ENCODE measurements at places on chromosomes 16 and 17.
A peak's percentile ranks its signal among the peaks of the same experiment; 100 is the strongest.

GRCh38 chr17:29005936-29006511, at the start of gene SEZ6:
Gene SEZ6, minus strand, starts transcription at chr17:29006033. Its CDS starts 164 bp downstream, at chr17:29005869.
- no peak for DNase-seq

DNA sequence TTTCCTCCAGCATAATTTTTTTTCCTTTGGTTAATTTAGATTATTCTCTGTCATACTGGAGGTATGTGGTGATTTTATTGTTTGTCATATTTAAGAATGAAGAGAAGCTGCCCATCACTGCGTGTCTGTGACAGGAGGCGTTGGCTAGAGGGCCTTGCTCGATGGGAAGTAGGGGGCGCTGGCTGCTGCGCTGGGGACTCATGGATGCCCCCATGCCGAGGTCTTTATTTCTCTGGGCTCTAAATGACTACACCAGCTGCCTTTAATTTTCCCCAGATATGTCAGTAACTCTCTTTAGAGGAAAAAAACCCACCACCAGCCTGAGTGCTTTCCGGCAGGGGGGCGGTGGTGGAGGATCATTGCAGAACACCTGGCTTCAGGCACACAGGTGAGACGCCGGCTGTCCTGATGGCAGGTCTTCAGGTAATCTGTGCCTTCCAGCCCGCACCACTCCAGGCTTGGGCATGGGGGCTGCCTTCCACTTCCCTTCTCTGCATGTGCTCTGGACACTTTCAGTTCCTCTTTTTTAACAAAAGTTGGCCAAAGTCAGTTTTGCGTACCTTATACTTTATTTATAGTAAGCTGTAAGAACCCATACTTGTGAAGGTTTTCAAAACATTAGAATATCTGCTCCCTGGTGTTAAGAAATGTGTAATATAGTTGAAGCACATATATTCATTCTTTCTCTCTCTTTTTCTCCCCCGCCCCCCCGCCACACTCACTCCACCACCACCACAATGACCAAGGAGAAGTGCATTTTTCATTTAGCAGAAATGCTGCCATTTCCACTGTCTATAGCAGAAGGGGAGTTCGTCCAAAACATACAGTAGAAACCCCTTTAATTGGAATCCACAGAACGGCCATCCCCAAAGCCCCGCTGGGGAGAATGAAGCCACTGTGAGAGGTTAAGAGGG, 192.7 kb downstream of the RPTOR start:
- DNase-seq: no peak

DNA sequence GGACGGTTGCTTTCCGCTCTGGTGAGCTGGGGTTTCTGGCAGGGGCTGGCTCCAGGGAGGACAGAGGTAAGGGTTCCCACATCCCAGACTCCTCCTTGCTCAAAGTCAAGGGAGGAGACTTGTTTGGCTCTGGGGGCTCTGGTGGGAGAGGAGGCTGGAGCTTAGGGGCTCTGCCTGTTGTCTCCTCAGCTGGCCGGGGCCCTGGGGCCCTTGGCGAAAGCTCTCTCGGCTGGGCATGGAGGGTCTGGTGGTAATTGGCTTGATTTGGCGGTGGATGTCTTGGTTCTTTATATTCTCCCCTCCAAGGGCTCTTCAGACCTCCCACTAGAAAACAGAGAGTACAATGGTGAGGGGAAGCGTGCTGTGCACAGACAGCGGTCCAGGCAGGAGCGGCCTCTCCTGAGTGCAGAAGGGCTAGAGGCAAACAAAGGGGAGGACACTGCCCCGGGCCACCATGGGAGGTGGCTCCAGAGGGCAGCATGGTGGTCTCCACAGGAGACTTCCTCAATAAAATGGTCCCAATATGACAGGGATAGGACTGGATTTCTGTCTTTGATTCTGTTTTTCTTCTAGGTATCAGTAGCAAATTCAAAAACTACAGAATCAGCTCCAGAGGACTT, 5.7 kb upstream of the SPATA32 start:
- no peak for DNase-seq

DNA sequence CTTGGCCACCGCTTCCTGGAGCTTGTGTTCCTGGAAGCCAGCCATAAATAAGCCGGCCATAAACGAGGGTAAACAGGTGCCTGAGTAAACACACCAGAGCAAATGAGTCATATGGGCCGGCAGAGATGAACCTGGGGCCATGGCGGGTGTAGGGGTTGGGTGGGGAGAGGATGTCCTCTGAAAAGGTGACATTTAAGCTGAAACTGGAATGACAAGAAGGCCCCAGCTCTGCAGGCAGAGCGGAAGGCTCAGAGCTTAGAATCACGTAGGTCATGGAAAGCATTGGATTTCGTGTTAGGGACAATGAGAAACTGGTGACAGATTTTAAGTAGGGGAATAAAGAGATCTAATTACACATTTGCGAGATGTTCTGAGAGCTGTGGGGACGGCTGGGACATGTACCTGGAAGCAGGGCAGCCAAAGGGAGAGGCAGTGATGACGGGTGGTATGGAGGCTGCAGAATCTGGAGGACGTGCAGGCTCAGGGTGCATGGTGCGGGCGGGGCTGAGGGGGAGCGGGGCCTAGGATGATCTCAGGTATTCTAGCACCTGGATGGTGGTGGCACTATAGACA, 8.1 kb upstream of the DNASE1 start:
- DNase-seq: peak; percentile 18

GRCh38 chr16:72473631-72474030, 301.7 kb upstream of the PMFBP1 start:
- no peak for DNase-seq

- no peak for DNase-seq
These were observed at the start of gene KCNAB3 for GRCh38 chr17:7929158-7930023. Gene KCNAB3, minus strand, starts transcription at chr17:7929856. Its CDS starts 421 bp downstream, at chr17:7929435.

GRCh38 chr17:72603420-72604242, 482.8 kb downstream of the SOX9 start:
- no peak for DNase-seq

DNA sequence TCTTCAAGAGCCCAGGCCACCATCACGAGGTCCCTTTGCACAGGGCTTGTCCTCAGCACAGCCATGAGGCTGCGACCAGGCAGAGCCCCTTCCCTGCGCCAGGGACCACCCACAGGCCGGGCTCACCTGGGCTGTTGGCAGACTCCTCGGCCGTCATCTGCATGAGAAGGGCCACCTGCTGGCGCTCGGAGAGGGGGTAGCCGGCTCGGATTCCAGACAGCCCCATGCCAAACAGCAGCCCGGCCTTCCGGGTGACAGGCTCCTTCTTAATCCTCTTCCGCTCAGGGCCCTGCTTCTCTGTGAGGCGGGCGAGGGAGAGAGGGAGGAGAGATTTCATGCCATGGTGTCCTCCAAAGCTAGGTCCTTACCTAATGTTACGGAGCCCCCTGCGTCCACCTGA, 73.4 kb downstream of the ZNF778 start:
- no peak for DNase-seq

- no peak for DNase-seq
These were observed 43.6 kb downstream of the TBC1D16 start for GRCh38 chr17:79991924-79992648.

- no peak for DNase-seq
These were observed 4.2 kb downstream of the USP6 start for GRCh38 chr17:5120036-5120435.

DNA sequence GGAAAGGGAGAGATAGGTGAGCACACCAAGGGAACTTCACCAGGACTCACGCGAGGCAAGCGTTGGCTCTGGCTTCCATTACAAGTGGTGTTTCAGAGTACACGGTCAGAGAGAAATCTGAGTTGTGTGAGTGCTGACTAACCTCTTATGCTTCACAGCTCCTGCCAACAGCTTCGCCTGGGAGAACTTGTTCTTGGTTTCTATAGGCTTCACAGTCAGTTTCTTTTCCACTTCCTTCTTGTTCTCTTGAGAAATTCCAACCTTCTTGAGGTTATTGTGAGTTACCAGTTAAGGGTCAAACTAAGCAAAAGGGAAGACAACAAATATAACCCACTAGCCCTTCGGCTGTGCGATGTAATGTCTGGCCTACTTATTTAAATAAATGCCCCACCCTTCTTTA, 18.9 kb downstream of the PSME3IP1 start:
- DNase-seq: no peak

DNA sequence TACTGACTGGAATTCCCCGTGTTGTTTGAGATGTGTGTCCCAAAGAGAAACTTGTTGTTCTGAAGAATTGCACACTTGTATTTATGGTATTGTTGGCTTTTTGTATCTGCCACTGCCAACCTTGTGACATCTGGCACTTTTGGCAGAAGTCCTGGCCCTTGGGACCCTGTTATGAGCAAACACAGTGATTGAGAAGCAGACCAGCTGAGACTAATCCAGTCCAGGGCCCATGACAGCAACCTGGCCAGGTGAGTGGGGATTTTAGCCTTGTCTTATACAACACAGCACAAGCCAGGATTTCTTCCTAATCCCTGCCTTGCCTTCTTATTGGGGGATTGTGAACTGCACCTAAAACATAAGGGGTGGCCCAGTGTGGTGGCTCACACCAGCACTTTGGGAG, 80.0 kb downstream of the NTN1 start:
- DNase-seq: no peak

DNA sequence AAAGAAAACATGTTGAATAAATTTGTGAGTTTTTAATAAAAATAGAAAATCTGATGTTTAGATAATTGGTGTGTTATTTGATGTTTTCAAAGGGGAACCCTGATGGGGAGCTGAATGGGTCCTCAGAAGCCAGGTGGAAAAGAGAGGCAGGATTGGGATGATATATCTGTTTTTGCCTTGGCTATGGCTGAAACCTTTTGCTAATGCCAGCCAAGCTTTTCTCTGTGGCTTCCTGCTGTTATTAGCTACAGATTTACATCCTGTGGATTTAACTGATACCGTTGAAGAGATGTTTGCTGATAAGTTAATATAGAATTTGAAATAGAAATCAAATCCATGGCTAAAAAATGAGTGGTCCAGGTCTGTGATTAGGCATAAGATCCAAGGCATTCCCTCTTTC, 4.2 kb upstream of the AATF start:
- no peak for DNase-seq

DNA sequence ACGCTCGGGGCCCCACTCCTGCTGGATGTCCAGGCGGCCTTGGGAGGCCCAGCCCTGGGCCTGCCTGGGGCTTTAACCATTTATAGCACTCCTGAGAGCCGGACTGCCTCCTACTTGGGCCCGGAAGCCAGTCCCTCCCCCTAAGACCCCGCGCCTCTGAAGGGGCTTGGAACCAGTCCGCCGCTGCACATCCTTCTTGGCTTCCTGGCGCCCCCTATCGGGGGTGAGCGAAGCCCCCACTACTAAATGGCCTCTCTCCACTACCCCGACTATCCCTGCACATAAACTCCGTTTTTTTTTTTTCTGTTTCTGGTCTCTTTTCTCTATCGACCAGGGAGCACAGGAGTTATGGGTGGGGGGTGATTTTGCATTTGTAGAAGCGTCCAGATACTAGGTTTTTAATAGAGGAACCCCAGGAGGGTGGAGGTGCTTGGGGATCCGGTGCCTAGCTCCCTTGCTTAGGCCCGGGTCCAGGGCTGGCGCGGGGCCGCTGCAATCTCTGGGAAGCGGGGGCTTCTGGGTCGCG, 633 bp upstream of the NOL3 start:
- no peak for DNase-seq

GRCh38 chr17:54451051-54451450, 449.6 kb upstream of the TOM1L1 start:
- DNase-seq: no peak

DNA sequence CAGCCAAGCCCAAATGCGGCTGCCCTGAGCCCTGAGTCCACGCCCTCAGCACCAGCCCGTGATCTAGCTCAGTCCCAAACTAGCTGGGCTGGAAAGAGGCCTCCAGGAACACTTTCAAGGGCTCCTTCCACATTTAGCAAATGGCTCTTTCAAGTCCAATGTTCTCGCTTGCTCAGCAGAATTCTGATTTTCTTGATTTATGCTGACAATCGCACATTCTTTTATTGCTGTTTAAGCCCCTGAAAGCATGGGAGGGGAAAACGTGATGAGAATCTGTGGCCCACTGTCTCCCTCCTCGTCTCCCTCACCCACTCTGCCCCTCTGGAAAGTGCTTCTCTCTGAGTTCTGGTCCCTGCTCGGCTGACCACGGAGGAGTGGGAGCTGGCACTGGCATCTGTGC, 293.8 kb downstream of the FOXL1 start:
- DNase-seq: no peak

DNA sequence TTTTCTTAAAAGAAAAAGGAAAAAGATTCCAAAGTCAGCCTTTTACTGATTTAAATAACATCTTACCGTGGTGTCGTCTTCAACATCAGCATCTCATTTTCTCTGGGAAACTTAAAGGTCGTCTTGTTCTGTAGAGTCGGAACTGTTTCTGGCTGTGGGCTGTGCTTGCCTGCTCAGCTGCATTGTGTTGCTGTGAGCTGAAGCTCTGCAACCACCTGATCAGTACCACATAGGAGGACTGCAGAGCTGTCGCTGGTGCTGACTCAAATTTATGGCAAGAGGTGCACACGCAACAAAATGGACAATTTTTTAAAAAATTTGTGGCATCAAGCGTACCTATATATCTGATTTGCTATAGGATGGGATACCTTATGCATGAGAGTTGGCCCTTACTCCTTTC, at the start of gene OMG:
TSS of gene OMG (minus strand) at position 150 of the 400 bp plus-strand sequence. CDS start 908 bp downstream, outside the sequence.
- DNase-seq: no peak

GRCh38 chr16:29991571-29991904, 3.9 kb downstream of the HIRIP3 start:
- no peak for DNase-seq

DNA sequence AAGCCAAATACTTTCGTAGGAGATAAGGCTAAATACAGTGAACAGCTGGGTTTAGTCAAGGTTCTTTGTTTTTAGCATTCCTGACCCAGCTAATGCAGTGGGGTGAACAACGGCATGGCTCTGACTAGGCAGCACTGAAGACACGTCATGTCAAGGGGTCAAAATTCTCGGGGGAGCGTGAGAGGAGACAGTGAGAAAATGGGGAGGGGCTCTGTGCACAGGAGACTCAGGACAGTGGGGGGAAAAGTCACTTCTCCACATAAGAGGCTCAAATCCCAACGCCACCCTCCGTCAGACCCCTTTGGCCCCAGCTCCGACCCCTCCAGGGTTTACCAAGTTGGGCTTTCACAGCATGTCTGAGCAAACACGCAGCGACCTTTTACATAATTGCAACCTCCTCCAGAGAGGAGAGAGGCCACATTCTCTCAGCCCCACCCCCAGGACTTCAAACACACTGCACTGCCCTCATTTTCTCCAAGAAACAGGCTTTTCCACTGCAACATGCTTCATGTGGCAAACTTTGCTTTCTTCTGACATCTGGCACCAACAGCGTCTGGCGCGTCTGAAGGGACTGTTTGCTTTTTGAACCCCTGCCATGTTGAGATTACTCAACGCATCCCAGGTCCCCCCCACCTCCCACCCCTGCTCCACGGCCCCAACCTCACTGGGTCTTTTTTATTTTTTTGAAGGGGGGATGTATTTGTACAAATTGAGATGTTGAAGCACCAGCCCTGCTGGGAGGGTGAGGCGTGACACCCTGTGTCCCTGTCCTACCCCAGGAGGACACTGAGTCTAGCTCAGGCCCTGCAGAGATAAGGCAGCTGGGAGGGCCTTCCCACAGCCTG, 30.0 kb downstream of the AXIN2 start:
- DNase-seq: peak; percentile 92

All from vagina (tissue), 2 donors.